Globus pallidus (tissue), 1 donor: ENCODE measurements at places on chromosomes 6 and 20.

GRCh38 chr20:57416296-57417022 is 25.3 kb downstream of the RBM38 start:
- no peak for DNase-seq

- DNase-seq: no peak
These were observed 141.7 kb downstream of the NKAIN2 start for GRCh38 chr6:123945386-123945785.

DNA sequence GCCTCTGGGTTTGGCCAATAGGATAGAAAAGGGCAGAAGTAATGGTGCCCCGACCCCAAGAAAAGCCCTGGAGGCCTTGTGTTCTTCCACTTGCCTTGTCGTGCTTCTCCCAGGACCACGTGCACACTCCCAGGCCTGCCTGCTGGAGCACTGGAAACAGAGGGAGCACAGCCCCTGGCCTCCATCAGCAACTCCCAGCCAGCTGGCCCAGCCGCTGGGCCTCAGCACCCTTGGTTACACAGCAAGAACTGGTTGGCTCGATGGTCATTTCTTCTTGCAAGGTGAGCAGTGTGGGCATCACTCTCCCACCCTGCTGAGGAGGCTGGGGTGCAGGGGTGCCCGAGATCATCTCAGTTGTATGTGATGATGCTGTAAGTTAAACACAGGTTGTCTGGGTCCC is 69.2 kb upstream of the CST7 start:
- DNase-seq: no peak

GRCh38 chr6:161270116-161270515 is 3.7 kb downstream of the AGPAT4 start:
- DNase-seq: no peak

DNA sequence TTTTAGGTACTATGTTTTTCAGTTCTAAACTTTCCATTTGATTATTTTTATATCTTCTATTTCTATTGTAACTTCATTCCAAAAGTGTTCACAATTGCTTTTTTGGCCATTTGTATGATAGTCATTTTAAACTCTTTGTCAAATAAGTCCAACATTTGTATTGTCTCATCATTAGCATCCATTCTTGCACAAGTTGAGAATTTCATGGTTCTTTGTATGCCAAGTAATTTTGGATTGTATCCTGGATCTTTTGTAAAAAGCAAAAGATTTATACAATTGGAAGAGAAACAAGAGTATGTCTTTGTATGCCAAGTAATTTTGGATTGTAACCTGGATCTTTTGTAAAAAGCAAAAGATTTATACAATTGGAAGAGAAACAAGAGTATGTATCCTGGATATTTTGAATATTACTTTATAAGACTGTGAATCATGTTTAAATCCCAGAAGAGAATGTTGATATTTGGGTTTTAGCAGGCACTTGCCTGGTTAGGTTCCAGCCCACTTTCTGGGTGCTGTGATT is 36.9 kb upstream of the NT5E start:
- DNase-seq: no peak

GRCh38 chr20:63860325-63861051 is 810 bp upstream of the ABHD16B start:
- no peak for DNase-seq

GRCh38 chr6:36743538-36744303 is 46.1 kb downstream of the RAB44 start:
- no peak for DNase-seq

DNA sequence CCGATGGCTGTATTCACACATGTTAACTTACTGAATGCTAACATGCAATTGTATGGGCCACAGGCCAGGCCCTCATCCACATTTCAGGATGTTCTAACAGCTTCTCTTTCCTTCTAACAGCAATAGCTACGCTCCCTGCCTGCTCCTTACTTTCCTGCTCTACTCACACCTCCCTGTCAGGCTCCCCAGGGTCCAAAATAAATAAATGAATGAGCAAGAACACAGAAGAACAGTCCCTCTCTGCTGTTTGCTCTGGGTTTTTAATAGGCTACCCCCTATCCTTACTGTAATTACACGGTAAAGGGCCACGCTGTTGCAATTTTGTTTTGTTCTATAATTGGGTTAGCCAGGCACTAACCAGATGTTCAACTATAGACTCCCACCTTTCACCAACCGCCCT is 135.6 kb downstream of the GMDS start:
- DNase-seq: no peak

- DNase-seq: no peak
These were observed 43.1 kb downstream of the E2F3 start for GRCh38 chr6:20444786-20445271.

DNA sequence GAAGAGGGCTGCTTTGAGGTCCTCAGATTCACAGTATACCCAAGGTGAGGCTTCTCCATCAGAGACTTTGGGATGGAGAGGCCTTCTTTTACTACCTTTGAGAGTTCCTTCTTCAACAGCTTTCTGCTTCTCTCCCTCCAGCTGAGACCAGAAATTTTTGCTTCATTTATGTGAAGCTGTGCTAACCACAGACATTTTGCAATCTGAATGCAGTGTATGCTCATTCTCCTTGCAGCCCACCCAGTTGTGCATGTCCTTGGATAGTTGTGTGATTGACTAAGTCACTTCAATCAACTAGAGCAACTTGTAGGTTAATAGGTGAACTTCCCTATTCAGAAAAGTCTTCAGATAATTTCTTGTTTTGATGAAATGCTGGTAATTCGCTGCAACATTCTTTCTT is 20.1 kb downstream of the DCBLD1 start:
- DNase-seq: no peak

DNA sequence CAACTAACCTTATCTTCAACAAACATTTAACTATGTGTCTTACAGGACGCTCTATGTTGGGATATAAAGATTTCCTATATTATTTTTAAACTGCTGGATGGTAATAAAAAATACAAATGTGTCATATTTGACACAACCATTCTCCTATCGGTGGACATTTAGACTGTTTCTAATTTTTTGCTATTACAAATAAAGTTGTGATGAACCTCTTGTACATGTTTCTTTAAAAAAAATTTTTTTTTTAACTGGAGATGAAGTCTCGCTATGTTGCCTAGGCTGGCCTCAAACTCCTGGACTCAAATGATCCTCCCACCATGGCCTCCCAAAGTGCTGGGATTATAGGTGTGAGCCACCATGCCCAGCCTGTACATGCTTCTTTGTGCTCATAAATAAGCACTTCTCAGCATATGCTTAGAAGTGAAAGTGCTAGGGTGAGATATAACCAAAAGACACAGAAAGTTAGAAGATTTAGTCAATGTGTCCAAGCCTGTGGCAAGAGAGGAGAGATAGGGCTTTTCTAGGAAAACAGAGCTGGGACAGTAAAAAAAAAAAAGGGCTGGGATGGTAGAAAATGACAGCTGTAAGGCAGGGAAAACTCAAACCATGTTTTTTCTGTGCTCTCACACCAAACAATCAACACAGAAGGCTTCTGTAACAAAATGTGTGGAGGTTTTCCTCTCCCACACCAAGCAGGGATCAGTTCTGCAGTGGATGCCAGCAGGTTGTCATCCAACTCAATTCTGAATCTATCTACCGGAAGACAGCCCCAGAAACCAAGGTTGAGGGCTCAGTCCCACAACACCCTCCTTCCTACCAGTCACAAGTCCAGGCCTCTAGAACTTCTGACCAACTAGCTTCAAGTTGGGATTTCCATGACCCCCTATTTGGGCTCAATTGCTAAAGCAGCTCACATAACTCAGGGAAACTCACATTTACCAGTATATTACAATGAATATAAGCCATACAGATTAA is 70.0 kb upstream of the SMIM29 start:
- DNase-seq: no peak

DNA sequence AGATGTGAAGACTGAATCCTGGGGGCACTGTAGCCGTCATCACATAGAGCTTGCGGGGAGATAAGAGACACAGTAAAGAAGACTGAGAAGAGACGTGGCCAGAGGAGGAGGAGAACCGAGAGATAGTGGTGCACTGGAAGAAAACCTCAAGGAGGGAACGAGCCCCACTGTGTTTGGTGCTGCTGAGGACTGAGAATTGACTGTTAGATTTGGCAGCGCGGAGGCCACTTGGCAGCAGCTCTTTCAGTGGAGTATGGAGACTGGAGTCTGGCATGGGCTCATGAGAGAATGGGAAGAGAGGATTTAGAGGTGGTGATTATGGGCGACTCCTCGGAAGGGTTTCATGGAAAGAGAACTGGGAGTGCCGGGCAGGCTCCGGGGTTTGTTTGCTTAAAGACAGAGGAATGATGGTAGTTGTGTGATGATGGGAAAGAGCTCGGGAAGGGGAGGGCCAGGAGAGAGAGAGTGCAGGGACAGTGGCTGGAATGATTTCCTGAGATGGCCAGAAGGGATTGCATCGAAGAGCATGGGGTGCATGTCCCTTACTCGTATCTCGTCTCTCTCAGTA is 18.0 kb downstream of the CDYL start:
- DNase-seq: peak; percentile 37

DNA sequence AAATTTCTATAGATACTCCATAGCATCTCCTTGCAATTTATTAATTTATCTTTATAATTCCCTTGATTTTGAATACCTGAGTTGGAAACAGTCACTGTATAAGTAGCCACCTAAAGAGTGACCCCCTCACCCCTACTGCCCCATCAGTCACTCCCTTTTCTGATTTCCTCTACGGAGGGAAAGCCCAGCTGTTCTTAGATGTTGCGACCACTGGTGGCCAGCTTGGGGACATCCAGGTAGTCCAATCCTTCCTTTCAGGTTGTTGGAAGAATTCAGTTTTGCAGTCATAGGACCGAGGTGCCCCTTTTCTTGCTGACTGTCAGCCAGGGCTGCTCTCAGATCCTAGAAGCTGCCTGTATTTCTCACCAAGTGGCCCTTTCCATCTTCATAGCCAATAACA is 87.8 kb downstream of the BMP6 start:
- no peak for DNase-seq

- no peak for DNase-seq
These were observed 402.5 kb downstream of the PLCB1 start for GRCh38 chr20:8534368-8535160.

- no peak for DNase-seq
These were observed 23.2 kb upstream of the RNF146 start for GRCh38 chr6:127243501-127243900.

- DNase-seq: no peak
These were observed 41.3 kb downstream of the CPXM1 start for GRCh38 chr20:2759143-2759542.

- no peak for DNase-seq
These were observed 31.8 kb upstream of the CCDC167 start for GRCh38 chr6:37531437-37532036.

GRCh38 chr6:82687855-82688254 is 324.2 kb downstream of the TPBG start:
- DNase-seq: no peak

DNA sequence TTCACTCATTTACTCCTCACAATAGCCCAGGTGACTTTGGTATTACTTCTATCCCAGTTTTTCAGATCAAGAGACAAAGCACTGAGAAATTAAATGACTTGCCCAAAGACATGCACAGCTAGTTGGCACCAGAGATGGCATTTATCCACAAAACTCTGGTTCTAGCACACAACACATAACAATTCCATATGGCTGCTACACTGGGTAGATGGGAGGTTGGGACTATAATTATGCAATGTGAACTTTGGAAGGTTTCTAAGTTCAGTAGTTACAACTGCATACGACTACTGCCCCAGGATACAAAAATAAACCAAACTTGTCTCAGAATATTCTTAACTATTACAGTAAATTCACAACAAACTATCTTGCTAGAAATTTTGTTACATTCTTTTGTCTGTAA is 54.2 kb upstream of the MLIP start:
- no peak for DNase-seq

GRCh38 chr6:29776684-29777083 is 50.9 kb upstream of the HLA-G start:
- no peak for DNase-seq

- DNase-seq: peak; percentile 50
These were observed 1.1 kb downstream of the FBXO30 start for GRCh38 chr6:145813285-145814034.

GRCh38 chr6:170076466-170077165 is 214.3 kb downstream of the DLL1 start:
- DNase-seq: no peak

DNA sequence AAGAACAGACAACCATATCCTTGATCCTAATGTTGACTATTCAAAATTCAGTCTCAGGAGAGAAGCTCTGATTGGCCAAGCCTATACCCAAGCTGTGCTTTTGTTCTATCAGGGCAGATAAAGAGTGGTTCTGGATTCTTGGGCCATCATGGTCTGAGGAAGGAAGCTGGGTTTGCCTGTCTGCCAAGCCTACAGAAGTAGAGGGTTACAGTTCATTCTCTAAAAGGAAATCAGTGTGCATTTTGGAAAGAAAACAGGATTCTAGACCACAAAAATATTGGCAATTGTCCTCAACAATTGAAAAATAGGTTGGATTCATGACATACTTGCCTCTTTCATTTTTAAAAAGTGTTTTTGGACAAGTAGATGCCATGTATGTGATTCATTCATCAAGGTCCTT is 145.4 kb upstream of the BMP2 start:
- DNase-seq: no peak

GRCh38 chr6:96330884-96331283 is 190.7 kb upstream of the UFL1 start:
- DNase-seq: no peak

DNA sequence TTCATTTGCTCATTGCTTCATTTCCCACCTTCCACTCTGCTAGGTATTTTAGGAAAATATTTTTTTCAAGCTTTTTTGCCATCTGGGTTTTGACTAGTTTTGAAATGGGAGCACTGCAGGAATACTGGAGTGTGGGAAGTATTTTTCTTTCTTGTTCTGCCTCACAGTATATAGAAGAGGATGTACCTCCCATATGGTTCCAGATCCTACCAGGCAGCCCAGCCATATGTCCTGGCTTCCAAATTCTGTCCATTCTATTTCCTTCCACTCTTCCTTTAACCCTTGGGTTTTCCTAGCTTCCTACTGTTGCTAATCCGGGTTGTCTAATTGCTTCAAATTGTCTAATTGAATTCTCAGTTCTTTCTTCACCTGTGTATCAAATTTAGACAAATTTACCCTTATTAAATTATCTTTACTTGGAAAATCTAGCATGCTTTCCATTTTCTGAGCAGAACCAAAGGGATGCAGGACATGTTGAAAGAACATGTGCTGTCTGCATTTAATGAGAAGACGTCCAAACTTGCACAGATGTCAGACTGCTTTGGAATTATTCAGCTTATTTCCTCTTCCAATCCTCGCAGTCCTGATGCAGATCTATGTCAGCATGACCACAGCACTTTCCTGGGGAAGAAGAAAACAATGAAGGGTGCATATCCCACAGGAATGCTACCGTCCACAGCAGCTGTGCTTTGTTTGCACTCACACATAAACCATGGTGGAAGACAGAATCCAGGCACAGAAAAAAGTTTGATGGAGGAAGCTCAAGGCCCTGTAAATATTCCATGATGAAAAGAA is 1273.9 kb upstream of the MAP3K7 start:
- DNase-seq: no peak

GRCh38 chr6:108996208-108996607 is 98.4 kb downstream of the SESN1 start:
- DNase-seq: no peak

GRCh38 chr6:166955865-166956443 is 396 bp downstream of the RNASET2 start:
- no peak for DNase-seq
